ENCODE measurements at places on chromosomes 1 and 21.
A peak's percentile ranks its signal among the peaks of the same experiment; 100 is the strongest.

DNA sequence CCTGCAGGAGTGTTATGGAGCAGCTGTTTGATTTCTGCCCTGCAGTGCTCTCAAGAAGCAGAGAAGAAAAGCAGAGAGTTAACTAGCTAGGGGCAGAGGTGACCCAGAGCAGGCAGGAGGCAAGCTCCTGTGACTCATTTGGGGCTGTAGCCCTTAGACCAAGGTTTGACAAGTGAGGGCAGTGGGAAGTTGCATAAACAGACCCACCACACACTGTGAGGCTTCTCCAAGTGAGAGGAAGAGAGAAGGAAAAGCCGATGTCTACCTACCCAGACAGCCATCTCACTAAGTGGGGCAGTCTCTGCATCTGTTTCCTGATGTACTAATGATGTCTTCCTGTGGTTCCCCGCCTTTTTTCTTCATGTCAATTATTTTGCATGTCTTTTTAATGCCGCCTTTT, 159.9 kb upstream of the NR5A2 start:
- DNase-seq = no peak

DNA sequence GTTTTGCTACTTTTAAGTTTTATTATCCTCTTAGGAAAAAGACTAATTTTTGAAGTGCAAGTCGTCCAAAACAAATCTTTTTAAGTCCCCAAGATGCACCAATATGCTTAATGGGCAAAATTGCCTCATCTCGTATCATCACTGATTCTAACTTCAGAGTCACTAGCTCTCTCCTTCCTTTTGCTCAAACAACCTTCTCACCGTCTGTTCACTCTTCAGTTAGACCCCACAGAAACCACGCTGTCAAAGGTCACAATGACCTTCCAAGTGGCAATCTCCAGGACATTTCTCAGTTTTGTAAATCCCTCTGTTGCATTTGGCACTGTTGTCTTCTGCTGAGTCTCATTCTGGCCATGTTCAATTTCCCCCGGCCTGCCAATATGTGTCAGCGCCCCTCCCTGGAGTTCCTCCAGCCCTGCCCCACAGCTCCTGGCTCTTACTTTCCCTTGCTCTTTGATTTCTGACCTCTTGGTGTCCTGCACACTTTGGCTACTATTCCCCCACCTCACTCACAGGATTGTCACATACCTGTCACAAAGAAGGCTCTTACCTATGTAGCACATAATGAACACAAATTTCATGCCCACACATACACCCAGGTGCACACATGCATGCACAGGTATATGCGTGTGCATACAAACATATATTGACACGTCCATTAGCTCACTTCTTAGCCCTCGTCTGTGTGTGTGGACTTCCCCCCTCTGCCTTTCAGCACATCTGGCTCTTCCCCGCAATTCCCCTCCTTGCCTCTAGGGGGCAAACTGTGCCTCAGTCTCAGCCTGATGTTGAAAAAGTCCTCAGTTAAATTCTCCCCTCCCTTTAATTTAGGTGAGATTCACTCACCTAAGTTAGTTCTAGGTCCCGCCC, 354.0 kb upstream of the DUSP10 start:
- DNase-seq = no peak

DNA sequence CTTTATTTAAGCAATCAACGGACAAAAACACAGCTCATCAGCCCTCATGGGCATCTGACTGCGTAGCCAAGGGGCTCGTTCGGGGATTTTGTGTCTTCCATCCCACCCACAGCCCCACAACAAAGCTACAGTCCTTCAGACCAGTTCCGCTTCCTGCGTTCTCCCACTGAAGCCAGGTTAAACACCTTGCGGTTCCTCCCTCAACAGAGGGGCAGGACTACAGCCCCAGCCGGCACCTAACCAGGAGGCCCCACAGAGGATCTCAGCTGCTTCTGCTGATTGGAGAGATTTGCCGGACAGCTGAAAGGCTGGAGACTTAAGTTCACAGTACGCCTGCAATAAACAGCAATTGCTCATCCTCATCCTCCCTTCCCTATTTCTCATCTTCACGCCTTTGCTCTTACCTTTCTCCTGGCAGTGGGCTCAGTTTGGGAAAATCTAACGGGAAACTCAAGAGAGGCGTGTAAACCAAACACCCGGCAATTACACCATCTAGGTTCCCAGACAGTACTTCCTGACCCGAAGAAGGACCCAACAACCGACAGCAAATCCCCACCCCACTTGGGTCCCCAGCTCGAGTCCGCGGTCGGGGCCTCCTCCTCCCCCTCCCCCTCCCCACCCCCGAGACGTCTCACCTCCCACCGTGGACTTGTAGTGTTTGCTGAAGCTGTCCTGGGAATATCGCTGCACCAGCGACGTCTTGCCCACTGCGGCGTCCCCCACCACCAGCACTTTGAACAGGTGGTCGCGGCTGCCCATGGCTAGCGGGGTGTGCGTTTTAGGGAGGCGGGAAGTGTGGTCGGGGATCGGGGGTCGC, 876 bp downstream of the RAB29 start:
- DNase-seq = no peak

DNA sequence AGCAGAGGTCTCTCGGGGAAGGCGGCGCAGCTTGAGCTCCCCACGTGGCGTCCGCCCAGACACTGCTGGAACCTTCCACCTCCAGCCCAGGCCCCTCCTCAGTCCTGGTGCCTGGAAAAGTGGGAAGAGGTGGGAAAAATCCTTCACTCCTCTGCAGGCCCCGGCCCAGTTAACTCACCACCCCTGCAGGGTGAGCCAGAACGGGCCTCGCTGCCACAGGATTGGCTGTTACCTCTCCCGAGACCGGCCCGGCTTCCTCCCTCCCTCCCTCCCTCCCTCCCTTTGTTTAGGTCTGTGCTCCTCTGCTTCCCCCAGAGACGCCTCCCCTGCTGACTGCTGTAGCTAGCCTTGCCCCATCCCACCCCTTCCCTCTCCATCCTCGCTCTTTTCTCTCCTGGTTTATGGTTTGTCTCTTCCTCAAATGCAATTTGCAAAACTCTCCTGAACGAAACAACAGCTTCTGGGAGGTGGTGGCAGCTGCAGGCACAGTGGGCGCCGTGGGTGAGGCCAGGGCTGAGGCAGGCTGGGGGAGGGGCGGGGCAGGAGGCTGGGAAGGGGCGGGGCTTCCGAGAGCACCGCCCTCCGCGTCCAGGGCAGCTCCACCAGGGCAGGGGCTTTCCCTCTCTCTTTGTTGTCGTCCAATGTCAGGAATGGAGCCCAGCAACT, 6.5 kb downstream of the CAPN9 start:
- peak; percentile 90 for DNase-seq

DNA sequence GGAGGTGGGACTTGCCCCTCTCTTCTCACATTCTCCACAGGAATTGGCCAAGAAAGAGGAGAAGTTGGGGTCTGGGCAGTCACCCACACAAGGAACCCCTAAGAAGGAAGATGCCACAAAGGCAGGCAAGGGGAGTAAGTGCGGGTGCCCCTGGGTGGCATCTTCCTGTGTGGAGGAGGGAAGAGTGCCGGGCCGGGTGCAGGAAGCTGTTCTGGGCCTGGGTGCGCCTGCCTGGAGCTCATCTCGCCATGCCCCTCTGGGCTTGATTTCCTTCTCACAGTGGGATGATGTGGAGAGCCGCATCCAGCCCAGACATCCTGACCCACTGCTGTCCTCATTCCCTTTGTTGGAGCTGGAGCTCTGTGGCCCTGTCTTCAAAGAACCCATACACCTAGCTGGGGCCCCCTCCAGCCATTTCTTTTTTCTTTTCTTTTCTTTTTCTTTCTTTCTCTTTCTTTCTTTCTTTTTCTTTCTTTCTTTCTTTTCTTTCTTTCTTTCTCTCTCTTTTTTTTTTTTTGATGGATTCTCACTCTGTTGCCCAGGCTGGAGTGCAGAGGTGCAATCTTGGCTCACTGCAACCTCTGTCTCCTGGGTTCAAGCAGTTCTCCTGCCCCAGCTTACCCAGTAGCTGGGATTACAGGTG, 9.3 kb downstream of the LRRC71 start:
- DNase-seq = no peak

DNA sequence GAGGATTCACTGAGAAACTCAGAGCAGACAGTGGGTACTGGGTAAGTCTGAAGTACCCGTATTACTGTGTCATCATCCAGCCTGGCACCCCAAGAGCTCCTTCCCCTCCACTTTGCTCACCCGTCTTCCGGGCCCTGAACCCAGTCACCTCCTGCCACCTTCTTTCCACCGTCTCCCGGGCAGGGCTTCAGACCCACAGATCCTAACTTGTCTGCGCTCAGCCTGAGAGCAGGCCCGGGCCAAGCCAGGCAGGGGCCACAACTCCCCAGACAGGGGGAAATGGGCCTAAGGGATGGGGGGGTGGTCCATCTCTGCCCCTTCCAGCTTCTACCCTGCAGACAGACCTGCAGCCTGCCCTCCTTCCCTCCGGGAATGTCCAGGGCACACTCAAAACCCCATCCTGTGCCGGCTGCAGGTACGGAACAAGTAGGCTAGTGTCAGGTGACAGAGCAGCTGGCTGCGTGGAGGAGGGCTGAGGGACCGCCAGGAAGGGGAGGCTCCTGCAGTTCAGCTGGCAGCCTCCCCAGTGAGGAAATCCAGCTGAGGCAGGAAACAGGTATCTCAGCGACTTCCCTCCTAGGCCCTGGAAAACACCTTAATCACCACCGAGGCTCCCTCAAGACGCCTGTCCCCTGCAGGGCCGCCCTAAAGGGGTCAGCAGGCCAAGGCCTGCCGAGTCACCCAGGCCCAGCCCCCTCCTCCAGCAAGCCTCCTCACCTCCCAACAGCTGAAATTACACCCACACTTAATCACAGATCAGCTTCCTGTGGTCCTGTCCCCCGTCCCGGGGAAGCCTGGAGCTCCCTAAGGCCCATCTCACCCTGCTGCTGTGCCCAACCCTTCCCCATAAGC, 3.5 kb downstream of the HSPG2 start:
- DNase-seq = peak; percentile 34

All from SHP77 (cell line).